RWPE2 (cell line): ENCODE measurements at places on chromosomes 6 and 20.

- H3K36me3 ChIP-seq: 0 out of 2 replicates have a peak, but pooled peaks cover 2% of the 10 kb centered on the region
- no peak for DNase-seq
- H3K27ac ChIP-seq: no peak overlapping the region
These were observed 41.4 kb upstream of the ARID1B start for GRCh38 chr6:156735751-156736150.

- H3K4me3 ChIP-seq: no peak overlapping the region
- H3K27ac ChIP-seq: no peak overlapping the region
- no peaks in the 10 kb centered on the region for H3K4me1 ChIP-seq
- H3K36me3 ChIP-seq: no peaks in the 10 kb centered on the region
- no peak for DNase-seq
These were observed 19.1 kb downstream of the IPCEF1 start for GRCh38 chr6:154337406-154338005.

- DNase-seq: no peak
- no peaks in the 10 kb centered on the region for H3K27me3 ChIP-seq
- peaks cover 12% of the 10 kb centered on the region for H3K4me1 ChIP-seq
- H3K36me3 ChIP-seq: no peaks in the 10 kb centered on the region
These were observed at the start of gene TNF for GRCh38 chr6:31575335-31575901. Gene TNF, plus strand, starts transcription at chr6:31575565. Its CDS starts 177 bp downstream, at chr6:31575742.

GRCh38 chr20:21214431-21214830, 88.5 kb downstream of the KIZ start:
- no peaks in the 10 kb centered on the region for H3K36me3 ChIP-seq
- no peak overlapping the region for H3K4me3 ChIP-seq
- no peak overlapping the region for H3K27ac ChIP-seq
- DNase-seq: no peak
- H3K4me1 ChIP-seq: no peaks in the 10 kb centered on the region

- H3K4me3 ChIP-seq: no peak overlapping the region
- no peaks in the 10 kb centered on the region for H3K36me3 ChIP-seq
- H3K27ac ChIP-seq: no peak overlapping the region
These were observed 591.7 kb upstream of the NRSN1 start for GRCh38 chr6:23534351-23534750.

DNA sequence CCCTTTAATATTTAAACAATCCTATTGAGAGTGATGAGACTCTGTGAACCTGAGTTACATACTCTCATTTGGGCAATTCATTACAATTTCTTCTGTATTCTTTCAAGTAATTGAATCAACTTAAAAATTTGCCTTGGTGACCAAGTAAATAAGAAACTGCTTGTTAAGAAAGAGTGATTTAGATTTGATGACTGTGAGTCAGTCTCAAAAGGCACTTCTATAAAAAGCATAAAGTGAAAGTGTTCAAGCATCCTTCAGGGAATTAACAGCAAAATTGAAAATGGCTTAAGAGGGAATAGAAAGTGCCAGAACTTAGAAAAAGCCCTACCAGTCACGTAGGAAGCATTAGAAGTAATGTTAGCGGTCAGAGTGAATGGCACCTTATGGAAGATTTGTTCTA, 654.7 kb downstream of the EPM2A start:
- no peak for DNase-seq
- no peaks in the 10 kb centered on the region for H3K27me3 ChIP-seq
- no peak overlapping the region for H3K4me3 ChIP-seq
- no peaks in the 10 kb centered on the region for H3K4me1 ChIP-seq
- no peaks in the 10 kb centered on the region for H3K36me3 ChIP-seq
- H3K27ac ChIP-seq: no peak overlapping the region

GRCh38 chr6:19434065-19434464, 403.1 kb upstream of the ID4 start:
- H3K4me1 ChIP-seq: no peaks in the 10 kb centered on the region
- H3K36me3 ChIP-seq: no peaks in the 10 kb centered on the region
- no peak overlapping the region for H3K4me3 ChIP-seq
- no peaks in the 10 kb centered on the region for H3K27me3 ChIP-seq
- H3K27ac ChIP-seq: no peak overlapping the region
